ENCODE measurements at places on chromosomes 2 and 18. TPM values are rescaled to one million over a fixed set of nuclear protein-coding genes. Genes with fewer than 3 reads are reported as not detected.

GKN1 gene
- not detected for total RNA-seq

- no peaks in the 10 kb centered on the region for H3K36me3 ChIP-seq
- H3K4me3 ChIP-seq, result no peak overlapping the region
- H3K4me1 ChIP-seq, result no peaks in the 10 kb centered on the region
- H3K27ac ChIP-seq, result no peak overlapping the region
- DNase-seq, result no peak
- no peaks in the 10 kb centered on the region for H3K27me3 ChIP-seq
These were observed 592.3 kb upstream of the ID2 start for GRCh38 chr2:8089596-8089995.

DNA sequence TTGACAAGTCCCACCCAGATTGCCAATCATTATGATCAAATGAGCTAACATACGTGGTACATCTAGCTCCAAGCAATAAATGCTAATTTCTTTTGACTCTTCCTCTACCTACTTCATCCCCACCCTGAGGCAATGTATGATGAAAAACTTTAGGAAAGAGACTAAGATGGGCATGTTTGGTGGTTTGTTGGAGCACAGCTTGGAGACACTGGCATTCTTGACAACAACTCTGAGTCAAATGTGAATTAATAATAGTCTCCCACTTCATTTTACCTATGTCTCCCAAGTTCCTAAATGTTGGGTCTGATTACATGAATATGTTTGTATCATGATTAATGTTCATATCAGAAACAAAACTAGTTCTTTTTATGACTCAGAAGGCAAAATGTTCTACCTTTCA, 36.6 kb downstream of the EXOC6B start:
- DNase-seq, result no peak
- no peak overlapping the region for H3K4me3 ChIP-seq
- H3K27me3 ChIP-seq, result no peaks in the 10 kb centered on the region
- H3K4me1 ChIP-seq, result no peaks in the 10 kb centered on the region
- H3K27ac ChIP-seq, result no peak overlapping the region

- no peaks in the 10 kb centered on the region for H3K27me3 ChIP-seq
- H3K36me3 ChIP-seq, result peaks cover 47% of the 10 kb centered on the region
- no peak for DNase-seq
- no peak overlapping the region for H3K27ac ChIP-seq
- H3K4me3 ChIP-seq, result no peak overlapping the region
- H3K4me1 ChIP-seq, result no peaks in the 10 kb centered on the region
These were observed 254.8 kb downstream of the GLI2 start for GRCh38 chr2:120990451-120990871.

DNA sequence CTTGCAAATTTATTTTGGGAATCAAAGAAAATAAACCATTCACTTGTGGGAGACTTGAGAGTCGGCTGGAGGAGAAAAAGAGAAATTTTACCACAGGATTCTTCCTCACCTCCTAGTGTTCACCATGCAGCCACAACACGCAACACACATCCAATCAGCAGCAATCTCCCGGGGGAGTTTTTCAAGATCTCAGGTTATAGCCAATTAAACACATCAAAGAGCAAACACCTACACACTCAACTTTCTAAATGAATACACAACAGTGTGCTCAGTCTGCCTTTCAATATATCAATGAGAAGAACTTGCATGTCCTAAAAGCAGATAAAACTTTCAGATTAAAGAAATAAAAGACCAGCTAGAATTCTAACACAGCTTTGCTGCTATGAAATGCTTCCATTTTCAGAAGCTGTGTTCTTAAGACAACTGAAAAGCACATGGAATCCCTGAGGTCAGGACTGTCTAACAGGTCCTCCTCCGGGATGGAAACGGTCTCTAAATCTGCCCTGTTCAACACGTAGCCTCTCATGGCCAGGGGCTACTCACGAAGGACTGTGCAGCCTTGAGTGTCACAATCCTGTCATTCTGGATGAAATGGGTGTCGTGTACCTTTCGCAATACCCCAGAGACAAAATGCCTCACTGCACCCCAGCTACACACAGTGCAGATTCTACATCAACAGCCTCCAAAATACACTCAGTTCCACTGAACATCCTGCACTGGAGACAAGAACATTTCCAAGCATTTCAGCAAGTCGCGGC, 84.2 kb downstream of the ZNF516 start:
- peaks cover 6% of the 10 kb centered on the region for H3K36me3 ChIP-seq
- H3K4me3 ChIP-seq, result no peak overlapping the region
- H3K27me3 ChIP-seq, result no peaks in the 10 kb centered on the region
- H3K4me1 ChIP-seq, result no peaks in the 10 kb centered on the region
- DNase-seq, result peak; percentile 5
